ENCODE measurements at places on chromosomes 6 and 20. TPM values are rescaled to one million over a fixed set of nuclear protein-coding genes. Genes with fewer than 3 reads are reported as not detected.

The GGTLC1 gene
- not detected for total RNA-seq

The BPIFA1 gene
- total RNA-seq: not detected

The TUBB gene
- 597 TPM for total RNA-seq

The TGM2 gene
- 141 TPM for total RNA-seq

The BIRC7 gene
- not detected for total RNA-seq

The GPX5 gene
- not detected for total RNA-seq

The MCHR2 gene
- total RNA-seq: not detected

The SYCP2L gene
- 0.35 TPM for total RNA-seq

The ZC3H12D gene
- 0.15 TPM for total RNA-seq

The TSHZ2 gene
- total RNA-seq: 0.30 TPM

The EYA4 gene
- 0.17 TPM for total RNA-seq

The FRS3 gene
- total RNA-seq: 2.0 TPM

The MOCS1 gene
- total RNA-seq: 10.1 TPM

The MAPK13 gene
- total RNA-seq: 29.5 TPM

The SAPCD1 gene
- total RNA-seq: 0.69 TPM

The IRF4 gene
- not detected for total RNA-seq

The SRSF12 gene
- 5.7 TPM for total RNA-seq

The POM121L2 gene
- total RNA-seq: not detected

The CNKSR3 gene
- 39.6 TPM for total RNA-seq

The PSORS1C2 gene
- not detected for total RNA-seq

The TGM3 gene
- total RNA-seq: not detected

The PABPC1L gene
- 3.8 TPM for total RNA-seq

The FOXP4 gene
- total RNA-seq: 8.0 TPM

The ECT2L gene
- total RNA-seq: 0.10 TPM

The IMPG1 gene
- total RNA-seq: 0.30 TPM

The DPPA5 gene
- not detected for total RNA-seq

The HSPA12B gene
- 0.17 TPM for total RNA-seq

The OLIG3 gene
- not detected for total RNA-seq

The DUSP15 gene
- not detected for total RNA-seq

The PTCRA gene
- total RNA-seq: not detected

The LTB gene
- total RNA-seq: 7.0 TPM

The FAM110A gene
- total RNA-seq: 3.2 TPM

The SLC17A1 gene
- 18.4 TPM for total RNA-seq

The GCM1 gene
- not detected for total RNA-seq

The DZANK1 gene
- total RNA-seq: 3.3 TPM

The AVP gene
- not detected for total RNA-seq

The TRIM15 gene
- not detected for total RNA-seq

The NAA20 gene
- 57.0 TPM for total RNA-seq

The PERP gene
- total RNA-seq: 49.8 TPM

The ID4 gene
- 17.3 TPM for total RNA-seq

The SLC35F1 gene
- 0.17 TPM for total RNA-seq

The SMLR1 gene
- not detected for total RNA-seq

The C20orf204 gene
- total RNA-seq: 0.45 TPM

The PDE10A gene
- total RNA-seq: 52.1 TPM

The ZNF318 gene
- 11.6 TPM for total RNA-seq

The TMEM74B gene
- total RNA-seq: 0.17 TPM

The ZNF165 gene
- 2.4 TPM for total RNA-seq

The GLP1R gene
- total RNA-seq: not detected

The CDS2 gene
- 67.9 TPM for total RNA-seq

The ZBTB46 gene
- 5.4 TPM for total RNA-seq

The NKAIN2 gene
- not detected for total RNA-seq

The CRYBG1 gene
- 16.3 TPM for total RNA-seq

The ME1 gene
- total RNA-seq: 45.3 TPM

Measured in renal cortical epithelial cell (primary cell).